NCI-H2227 treated with DMSO at 0.1 percent for 48 hours (cell line): ENCODE measurements at places on chromosomes 7 and 10.

- DNase-seq, result no peak
These were observed 745.8 kb downstream of the CNTNAP2 start for GRCh38 chr7:146862415-146862814.

DNA sequence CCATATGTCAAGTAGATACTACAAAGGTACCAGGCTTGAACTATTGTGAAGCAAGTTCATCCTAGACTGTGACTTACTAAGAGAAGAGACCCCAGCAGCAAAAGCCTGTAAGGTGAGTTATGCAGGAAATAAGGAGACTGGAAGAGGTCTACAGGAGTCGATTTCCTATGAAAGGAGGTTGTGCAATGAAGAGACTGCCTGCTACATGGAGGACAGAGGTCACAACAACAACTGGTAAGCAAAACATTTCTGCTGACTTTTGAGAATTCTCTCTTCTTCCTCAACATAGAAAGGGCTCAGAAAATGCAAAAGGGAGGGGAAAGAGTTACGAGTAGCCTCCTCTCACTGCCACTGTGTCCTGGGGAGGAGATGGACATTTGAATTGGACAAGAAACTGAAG, 42.4 kb downstream of the PDK4 start:
- no peak for DNase-seq

- no peak for DNase-seq
These were observed 43.6 kb downstream of the LAMB4 start for GRCh38 chr7:108086546-108086945.

- DNase-seq, result no peak
These were observed 45.8 kb downstream of the SUFU start for GRCh38 chr10:102549549-102549948.

GRCh38 chr10:30915146-30915545, 116.5 kb downstream of the ZNF438 start:
- no peak for DNase-seq

GRCh38 chr7:2165239-2165609, 67.5 kb downstream of the MAD1L1 start:
- DNase-seq, result no peak

- DNase-seq, result peak; percentile 13
These were observed 22.8 kb downstream of the RGR start for GRCh38 chr10:84267503-84268126.

DNA sequence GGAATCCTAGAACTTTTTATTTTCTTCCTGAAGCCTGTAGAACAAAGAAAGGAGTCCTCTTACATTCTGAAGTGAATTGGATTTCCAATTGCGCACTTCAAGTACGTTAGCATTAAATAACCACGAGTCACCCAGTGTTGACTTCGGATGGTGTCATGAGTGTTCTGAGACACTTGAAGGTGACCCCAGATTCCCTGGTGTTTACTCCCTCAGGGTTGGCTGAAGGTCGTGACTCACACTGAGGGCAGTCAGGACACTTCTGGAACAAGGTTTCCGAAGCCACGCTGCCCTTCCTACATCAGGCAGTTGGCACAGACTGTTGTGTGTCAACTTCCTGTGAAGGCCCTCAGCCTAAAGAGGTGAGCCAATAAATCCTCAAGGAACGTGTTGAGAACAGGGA, 186.6 kb upstream of the CELF2 start:
- DNase-seq, result no peak

DNA sequence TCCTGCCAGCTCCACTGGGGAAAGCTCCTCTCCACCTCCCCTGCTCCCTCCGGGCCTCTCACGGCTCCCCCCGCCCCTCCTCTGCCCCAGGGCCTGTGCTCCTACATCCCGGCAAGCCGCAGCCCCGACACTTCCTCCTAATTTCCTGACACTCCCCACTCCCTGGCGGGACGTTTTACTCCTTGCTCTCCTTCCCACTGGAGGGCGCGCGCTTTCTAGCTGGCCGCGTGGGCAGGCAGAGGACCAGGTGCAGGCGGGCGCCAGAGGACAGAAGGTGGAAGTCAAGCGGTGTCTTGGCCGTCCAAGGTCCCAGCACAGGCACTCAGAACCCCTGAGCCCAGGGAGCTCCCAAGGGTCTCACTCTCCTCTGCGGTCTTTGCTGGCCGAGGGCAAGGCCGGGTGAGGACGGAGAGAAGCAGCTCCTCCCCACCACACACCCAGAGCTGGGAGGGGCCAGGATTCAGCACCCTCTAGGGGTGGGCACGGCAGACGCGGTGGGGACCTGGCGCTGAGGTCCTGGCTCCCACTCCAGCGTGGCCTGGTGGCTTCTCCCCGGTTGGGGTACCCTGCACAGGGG, 19.1 kb downstream of the ADAM8 start:
- DNase-seq, result no peak

- DNase-seq, result peak; percentile 84
These were observed 141.8 kb upstream of the C1QL3 start for GRCh38 chr10:16663444-16663843.

GRCh38 chr7:136976504-136977251, 108.2 kb downstream of the CHRM2 start:
- no peak for DNase-seq

- DNase-seq, result no peak
These were observed 114.5 kb upstream of the CAV2 start for GRCh38 chr7:116384936-116385635.

DNA sequence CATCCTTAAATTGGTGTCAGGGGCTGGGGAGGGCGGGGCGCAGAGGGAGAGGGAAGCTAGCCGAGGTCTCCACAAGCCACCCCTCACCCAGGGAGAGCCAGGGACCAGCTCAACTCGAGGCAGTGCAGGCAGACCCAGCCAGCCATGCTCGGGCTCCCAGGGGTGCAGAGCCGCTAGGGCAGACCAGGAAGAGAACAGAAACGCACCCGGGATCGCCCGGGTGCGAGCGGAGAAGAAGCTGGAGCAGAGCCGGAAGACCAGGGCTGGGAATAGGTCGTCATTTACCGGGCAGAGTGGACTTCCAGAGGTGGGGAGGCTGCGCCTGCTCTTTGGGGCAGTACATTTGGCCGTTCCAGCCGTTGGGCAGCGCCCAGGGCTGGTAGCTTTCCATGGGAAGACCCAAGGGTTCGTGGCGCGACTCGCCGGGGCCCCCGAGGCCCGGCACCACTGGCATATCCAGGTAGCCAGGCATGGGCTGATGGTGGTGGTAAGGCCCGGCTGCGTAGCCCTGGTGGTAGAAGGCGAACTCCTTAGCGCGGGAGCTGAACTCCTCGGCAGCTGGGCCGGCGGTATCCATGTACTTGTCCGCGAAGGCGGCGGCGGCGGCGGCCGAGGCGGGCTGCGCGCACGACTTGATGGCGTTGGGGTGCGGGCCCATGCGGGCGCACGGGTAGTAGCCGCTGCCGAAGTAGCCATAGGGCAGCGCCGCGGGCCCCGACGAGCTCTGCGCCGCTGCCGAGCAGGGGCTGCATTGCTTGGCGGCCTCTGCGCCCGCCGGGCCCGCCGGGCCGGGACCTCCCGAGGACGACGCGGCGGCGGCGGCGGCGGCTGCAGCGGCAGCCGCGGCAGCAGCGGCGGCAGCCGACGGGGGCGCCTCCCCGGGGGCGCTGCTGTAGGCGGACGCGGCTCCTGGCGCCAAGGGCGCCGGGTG, 755 bp downstream of the HOXA13 start:
- no peak for DNase-seq

DNA sequence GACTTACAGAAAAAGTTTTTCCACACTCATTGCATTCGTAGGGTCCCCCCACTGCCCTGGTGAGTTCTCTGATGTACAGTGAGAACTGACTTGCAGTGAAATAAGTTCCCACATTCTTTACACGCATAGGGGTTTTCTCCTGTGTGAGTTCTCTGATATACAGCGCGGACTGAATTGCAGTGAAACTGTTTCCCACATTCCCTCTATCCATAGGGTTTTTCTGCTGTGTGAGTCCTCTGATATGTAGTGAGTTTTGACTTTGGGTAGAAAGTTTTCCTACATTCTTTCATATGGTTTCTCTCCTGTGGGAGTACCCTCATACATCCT, 147.0 kb downstream of the GLRX3 start:
- DNase-seq, result no peak

DNA sequence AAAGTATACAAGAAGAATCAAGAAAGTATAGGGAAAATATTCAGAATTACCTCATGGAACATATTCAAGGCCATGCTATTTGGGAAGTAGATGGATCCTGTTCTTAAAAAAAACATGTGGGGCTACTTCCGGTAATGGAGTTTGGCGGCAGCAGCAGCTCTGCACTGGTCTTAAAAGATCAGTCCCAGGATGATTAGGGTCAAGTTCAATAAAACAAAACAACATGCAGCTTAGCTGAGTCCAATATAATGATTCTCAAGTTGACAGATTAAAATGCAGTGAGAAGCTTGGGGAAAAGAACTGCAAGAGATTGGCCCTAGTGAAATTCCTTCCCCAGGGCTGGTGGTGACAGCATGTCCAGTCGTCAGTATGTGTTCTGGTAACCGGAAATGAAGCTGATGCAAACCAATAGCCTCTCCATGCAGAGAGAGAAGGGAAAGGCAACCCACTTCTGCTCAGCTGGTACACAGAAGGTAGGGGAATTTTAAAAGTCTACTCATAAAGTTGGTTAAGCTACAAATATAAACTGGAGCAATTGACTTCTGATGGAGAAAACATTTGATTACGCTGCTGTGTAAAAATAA, 305.1 kb upstream of the IMMP2L start:
- no peak for DNase-seq

GRCh38 chr7:30630986-30631385, 36.3 kb downstream of the GARS1 start:
- DNase-seq, result no peak

DNA sequence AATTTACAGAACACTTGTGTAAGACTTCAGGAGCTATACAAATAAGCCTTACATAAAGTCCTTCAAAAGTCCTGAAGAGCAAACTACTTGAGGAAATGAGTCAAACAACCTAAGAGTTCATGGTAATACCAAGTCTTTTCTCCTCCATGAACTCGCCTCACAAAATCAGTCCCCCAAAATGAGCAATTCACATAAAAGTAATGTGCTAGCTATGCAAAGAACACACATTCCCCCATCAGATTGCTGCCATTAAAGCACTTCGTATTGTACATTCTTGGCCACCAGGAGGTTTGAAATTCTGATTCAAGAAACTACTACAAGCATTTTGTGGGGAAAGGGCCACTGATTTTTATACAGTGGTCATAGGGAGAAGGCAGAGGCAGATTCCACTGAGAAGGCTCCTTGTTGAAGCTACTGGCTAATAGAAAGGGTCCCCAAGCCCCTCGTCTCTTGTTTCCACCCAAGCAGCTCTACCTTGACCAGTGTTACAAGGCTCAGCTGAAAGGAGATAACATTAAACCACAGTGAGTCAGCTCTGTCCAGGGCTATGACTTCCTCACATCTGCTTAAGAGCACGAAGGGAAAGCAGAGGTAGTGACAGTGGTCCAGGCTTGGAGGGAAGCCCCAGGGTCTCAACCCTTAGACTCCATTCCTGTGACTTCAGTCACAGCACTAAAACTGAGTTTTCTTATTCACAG, 115.2 kb upstream of the CDK1 start:
- no peak for DNase-seq

DNA sequence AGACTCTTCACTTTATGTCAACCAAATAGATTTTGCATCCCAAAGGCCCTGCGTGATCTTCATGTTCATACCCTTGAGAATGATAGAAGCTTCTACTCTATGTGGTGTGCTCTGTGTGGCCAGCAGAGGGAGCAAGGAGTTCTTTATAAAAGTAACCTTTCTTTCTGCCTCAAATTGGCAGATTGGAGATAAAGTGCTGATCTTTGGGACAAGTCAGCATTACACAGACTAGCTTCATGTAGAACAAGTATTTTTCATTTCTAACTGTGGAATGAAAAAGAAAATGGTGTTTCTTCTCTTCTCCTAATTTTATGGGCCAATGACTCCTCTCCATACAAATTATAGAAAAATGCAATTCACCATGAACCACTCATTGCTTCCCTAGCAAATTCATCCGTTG, 1214.1 kb downstream of the SORCS1 start:
- DNase-seq, result no peak

DNA sequence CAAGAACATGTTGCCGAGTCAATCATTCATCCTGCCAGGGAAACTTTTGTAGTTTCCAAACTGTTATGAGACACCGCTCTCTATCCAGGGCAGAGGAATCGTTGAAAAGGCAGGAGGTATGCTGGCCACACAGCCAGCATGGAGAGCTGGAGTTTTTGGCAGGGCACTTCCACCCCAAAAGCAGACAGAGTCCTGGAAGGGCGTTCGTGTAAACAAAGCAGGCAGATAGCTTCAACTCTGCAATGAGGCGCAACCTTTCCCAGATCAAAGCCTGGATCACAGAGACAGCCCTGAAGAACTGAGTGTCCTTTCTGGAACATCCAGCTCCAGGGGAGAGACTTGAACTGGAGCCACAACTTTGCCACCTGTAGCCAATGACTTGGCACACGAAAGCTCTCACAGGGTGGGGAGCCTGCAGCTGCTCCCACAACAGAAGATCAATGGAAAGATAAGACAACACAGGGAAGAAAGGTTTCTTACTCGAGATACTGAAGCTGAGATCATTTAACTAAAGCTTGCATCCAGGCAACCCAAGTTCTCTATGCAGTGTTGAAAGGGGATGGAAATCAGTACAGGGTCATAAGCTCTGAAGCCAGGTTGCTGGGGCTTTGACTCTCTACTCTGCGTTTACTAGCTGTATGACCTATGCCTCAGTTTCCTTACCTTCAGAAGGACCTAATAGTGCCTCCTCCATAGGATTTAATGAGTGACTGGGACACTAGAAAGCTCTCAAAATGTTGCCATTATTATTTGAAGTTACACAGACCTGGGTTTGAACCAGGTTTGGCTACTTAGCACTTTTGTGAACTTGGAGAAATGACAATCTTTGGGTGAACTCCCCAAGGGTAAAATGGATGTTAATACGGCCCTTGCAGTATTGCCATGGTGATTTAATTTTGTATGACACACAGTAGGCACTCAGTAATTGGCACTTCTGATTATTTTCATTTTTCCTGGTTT, 434.8 kb upstream of the NPVF start:
- no peak for DNase-seq

DNA sequence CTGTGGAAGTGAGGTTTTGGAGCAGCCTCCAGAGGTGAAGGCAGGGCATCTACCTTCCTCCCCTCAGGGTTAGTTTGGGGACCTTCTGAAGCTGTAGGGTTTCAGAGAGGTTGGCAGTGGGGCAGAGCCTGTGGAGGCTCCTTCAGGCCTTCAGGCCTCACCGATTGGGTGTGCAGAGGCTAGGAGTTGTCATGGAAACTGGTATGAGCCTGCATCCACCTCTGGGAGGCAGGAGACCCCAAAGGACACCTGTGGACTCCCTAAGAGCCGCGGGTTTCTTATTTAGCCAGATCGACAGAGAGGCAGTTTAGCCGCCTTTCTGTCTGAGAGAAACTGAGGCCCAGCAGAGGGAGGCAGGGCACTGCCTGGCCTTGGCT, 2.0 kb downstream of the LZTS2 start:
- no peak for DNase-seq

DNA sequence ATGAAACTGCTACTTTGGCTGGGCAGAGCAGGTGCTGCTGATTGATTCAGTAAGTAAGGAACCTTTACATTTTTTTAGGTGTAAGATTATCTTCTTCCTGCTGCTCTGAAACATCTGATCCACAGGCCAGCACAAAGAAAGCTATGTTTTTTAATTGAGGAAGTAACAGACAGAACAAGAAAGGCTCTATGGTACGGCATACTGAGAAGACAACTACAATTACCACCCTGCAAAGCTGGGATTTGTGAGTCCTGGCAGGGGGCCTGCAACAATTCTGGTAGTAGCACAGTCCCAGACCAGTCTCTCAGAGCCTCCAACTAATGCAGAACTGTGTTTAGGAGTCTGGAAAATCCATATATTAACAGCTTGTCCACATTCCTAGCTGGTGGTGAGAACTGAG, 103.0 kb upstream of the LRRTM3 start:
- DNase-seq, result peak; percentile 67
